GM04503 (cell line): ENCODE measurements at places on chromosomes 13 and 19.

DNA sequence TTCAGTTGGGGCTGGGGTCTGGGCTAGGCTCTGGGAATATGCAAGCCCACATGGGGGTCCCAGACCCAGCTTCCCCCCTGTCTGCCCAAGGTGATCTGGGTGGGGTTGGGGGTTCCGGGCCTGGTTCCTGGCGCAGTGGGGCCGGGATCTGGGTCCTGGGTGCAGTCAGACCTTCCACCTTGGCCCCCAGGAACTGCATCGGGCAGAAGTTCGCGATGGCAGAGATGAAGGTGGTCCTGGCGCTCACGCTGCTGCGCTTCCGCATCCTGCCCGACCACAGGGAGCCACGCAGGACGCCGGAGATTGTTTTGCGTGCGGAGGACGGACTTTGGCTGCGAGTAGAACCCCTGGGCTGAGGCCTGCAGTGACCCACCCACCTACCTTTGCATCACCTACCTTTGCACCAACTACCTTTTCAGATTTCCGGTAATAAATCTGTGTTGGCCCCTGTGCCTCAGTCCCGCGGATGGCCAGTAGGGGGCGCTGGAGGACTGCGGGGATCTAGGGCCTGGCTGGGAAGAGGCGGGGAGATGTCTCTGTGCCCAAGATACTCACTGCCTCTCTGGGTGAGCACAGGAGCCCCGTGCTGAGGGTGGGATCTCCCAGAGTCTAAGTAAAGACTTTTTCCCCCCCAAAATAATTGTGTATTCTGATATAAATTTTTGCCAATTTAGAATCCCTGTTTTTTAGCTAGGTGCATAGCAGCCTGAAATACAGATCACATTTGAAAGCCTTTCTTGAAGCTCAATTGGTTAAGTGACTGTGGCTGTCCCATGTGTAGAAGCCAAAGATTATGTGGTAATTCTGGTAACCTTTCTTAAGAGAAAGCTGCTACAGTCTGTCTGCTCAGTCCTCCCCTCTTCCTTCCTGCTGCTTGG is 11.5 kb upstream of the CYP4F3 start:
- DNase-seq = no peak

GRCh38 chr13:79405501-79405830 is 589 bp downstream of the RBM26 start:
- peak; percentile 4 for DNase-seq

DNA sequence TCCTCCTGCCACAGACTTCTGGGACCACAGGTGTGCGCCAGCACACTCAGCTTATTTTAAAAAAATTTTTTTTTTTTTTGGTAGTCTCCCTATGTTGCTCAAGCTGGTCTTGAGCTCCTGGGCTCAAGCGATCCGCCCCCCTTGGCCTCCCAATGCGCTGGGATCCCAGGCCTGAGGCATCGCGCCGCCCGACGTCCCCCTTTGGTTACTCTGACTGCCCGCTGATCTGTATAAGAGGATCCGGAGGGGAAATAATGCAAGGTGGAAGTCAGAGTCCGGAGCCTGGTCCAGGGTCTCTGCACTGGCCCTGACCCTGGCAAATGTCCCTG is 486 bp upstream of the ZNF805 start:
- DNase-seq = no peak

DNA sequence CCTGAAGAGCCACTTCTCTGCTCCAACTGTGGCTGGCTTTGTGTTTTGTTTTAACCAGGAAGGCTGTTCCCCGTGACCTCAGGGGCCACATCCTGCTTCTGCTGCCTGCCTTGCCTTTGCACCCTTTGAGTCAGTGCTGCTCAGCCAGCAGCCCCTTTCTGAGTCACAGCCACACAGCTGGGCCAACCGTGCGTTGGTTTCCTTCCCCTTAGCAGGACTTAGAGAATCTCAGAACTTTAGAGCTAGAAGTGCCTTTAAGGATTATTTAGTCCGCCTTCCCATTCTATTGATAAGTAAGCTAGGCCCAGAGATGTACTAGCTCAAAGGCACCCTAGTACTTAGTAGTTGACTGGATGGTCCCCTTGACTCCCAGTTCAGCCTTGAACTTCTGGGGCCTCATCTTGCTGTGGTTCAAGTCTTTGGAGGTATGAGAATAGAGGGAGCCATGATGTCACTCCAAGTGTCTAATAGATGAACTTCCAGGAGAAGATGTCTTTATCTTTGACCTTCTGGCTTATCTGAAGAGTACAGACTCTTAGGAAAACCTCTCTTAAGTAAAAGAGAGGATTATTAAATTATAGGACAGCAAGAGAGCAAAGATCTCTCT is 8.0 kb downstream of the RGCC start:
- DNase-seq = no peak

GRCh38 chr19:48745208-48745995 is 1.3 kb downstream of the IZUMO1 start:
- no peak for DNase-seq

- DNase-seq = no peak
These were observed 535.8 kb downstream of the KCTD12 start for GRCh38 chr13:76350399-76350798.

DNA sequence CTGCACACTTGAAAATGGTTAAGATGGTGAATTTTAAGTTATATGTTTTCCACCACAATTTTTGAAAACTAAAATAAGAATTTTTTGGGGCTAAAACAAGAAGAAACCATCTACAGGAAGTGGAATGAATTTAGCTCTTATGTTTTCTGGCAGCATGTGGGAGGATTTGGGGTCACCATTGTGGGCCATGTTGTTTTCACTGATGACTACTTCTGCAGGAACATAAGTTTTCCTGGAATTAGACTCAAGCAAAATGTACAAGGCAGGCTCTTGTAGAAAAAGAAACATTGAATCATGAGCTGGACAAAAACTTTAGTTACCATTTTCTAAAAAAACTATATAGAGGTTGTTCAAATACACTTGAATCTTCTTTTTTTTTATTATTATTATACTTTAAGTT is 125.3 kb upstream of the C1QTNF9B start:
- no peak for DNase-seq

- DNase-seq = no peak
These were observed 58.1 kb upstream of the UBL3 start for GRCh38 chr13:29908416-29909080.

GRCh38 chr13:106490569-106491321 is 44.7 kb downstream of the EFNB2 start:
- DNase-seq = no peak

GRCh38 chr19:30564551-30565011 is 192.4 kb downstream of the ZNF536 start:
- DNase-seq = no peak

GRCh38 chr19:16676101-16676798 is 15.3 kb downstream of the TMEM38A start:
- DNase-seq = no peak

- no peak for DNase-seq
These were observed 20.6 kb upstream of the OLFM2 start for GRCh38 chr19:9956956-9957355.

GRCh38 chr19:33510462-33511194 is 11.0 kb downstream of the PEPD start:
- no peak for DNase-seq

DNA sequence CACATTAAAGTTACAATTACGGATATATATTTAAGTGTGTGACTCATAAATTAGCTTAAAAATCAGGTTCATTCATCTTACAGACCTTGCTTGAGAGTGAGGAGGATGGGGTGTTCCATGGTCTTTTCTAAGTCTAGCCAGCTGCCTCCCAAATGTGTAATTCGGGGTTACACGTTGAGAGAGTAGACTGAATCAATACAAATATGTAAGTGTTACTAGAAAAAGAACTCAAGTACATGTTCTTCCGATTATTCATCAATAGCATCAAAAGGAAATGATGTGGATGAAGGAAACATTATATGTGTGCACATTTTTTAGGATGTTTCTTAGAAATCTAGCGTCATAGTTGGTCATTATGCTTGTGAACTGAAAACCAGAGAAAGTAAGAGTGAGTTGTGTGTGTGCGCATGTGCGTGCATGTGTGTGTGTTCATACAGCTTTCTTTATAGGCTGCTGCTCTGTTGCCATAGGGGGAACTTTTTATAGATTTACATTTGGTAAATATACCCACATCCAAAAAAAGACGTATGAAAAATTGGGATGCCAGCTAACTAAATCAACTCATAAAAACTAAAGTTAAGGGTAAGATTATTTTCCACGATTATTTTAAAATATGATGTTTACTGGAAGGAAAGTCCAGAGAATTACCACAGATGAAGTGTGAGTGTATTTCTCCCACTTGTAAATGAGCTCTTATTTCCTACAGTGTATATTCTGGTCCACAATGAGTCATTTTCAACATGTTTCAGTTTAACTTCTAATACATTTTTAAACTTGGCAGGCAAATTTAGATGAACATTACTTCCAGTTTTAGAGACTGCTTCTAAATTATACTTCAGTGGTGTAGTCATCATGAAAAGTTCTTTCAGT is 82.4 kb downstream of the PIBF1 start:
- DNase-seq = peak; percentile 29

DNA sequence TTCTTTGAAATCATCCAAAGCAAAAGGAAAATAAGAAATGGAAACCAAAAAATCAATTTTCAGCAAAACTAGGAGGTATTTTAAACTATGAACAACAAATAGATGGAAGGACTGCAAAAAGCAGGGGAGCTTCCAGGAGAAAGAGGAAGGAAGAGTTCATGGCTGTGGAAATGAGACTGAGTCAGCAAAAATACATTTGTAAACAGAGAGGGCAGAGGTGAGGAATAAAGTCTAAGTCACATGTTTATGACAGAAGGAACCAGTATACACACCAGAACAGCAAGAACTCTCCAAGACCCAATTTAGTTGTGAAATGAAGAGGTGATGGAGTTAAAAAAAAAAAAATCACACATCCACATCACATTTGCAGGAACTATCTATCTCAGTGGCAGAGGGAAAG is 69.6 kb downstream of the RNASEH2B start:
- no peak for DNase-seq

GRCh38 chr19:37334179-37335071 is 36.5 kb upstream of the ZNF527 start:
- peak; percentile 54 for DNase-seq

- no peak for DNase-seq
These were observed 3.5 kb downstream of the C19orf67 start for GRCh38 chr19:14081797-14082674.

DNA sequence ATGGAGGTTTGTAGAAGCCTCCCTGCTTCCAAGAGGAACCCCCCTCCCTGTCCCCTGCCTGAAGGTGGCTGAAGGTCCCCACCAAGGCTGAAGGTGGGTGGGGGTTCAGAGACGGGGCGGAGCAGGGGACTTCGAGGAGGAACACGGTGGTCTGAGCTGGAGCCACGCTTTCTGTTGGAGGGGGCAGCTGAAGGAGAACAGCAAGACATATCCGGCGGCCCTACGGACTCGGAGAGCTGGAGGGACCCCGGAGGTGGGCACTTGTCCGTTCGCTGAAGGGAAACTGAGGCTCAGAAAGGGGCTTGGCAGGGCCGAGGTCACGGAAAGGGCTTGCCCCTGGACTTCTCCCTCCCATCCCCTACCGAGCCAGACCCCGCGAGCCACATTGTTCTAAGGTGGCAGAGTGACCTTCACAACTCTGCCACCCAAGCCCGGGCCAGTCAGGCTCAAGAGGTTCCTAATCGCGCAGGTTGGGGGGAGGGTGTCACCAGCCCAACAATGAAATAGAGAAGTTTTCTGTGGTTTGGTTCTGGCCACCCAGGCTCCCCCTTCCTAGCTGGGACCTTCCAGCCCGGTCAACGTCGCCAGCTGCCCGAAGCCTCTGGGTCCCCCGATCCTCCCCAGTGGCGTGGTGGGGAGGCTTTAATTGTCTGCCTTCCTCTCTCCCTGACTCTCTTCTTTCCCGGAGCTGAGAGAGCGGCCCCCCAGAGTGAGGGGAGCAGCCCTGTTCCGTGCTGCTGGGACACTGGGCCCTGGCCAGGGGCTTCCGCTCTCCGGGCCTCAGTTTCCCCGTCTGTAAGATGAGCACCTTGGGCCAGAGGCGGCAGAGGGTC is 15.5 kb upstream of the KCNN1 start:
- no peak for DNase-seq

DNA sequence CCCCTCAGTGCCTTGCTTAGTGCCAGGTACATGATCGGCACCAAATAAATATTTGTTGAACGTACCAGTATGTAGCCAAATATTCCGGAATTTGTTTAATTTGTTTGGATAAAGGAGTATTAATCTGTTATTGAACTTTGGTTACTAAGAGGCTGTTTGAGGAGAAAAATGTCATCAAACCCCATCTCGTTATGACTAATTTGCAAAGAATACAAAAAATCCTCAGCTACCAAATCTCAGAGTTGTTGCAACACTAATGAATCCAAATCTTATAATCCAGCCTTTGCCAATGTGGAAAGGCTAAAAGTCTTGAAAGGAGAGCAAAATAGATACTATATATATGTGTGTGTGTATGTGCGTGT is 79.5 kb downstream of the KLF5 start:
- DNase-seq = peak; percentile 48

DNA sequence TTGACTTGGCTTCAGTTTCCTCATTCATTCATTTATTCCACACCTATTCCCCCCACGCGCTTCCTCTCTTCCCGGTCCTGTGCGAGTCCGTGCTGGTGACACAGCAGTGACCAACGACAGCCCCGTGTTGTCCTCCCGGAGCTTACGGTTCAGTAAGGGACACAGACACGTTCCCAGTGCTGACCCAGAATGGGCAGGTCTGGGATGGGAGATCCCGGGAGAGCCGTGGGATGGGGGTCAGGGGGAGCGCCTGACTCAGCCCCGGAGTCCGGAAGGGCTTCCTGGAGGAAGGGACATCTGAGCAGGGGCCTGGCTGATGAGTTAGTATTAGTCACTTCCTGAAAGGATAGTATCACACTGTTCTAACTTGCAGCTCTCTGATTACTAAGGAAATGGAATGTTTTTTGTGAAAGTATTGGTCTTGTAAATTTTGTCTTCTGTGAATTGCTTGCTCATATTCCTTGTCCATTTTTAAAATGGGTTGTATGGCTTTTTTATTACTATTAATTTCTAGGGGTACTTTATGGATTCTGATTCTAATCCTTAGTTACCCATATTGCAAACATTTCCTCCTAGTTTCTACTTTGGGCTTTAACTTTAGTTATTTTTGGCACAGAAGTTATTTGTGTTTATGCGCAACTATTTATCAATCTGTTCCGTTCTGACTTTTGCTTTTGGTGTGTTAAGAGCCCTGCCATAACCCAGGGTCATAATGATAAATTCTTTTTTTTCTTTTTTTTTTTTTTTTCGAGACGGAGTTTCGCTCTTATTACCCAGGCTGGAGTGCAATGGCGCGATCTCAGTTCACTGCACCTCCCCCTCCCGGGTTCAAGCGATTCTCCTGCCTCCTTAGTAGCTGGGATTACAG is 708 bp upstream of the ERCC1 start:
- DNase-seq = peak; percentile 80

- DNase-seq = no peak
These were observed 56.1 kb downstream of the DOCK9 start for GRCh38 chr13:98921786-98922185.

GRCh38 chr13:58729361-58729760 is 1097.8 kb downstream of the PCDH17 start:
- no peak for DNase-seq

- no peak for DNase-seq
These were observed 43.6 kb upstream of the UBAC2 start for GRCh38 chr13:99157046-99157445.
